ENCODE measurements at places on chromosomes 6 and 20.

DNA sequence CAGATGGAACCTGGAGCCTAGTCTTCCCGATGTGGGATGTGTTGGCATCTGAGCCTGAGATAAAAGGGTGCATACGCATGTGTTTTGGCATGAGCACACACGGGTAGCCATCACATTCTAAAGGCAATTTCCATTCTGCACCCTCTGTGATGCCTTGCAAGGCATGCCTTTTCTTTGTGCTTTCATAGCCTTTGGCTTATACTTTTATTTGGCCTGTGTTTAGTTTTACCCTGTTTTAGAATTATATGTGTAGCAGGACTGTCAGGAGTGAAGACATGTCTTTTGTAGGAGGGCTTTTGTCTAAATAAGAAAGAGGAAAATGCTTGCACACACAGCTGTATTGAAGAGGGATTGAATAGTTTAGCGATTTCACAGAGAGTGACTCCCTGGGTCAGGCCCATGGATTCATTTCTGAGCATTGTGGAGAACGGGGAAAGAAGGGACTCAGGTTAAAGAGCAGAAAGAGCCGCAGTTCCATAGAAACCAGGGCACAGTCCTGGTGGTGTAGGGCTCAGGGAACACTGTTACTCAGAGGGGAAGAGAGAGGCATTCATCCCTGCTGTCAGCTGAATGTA, 530.2 kb downstream of the DHX35 start:
- no peak for DNase-seq

DNA sequence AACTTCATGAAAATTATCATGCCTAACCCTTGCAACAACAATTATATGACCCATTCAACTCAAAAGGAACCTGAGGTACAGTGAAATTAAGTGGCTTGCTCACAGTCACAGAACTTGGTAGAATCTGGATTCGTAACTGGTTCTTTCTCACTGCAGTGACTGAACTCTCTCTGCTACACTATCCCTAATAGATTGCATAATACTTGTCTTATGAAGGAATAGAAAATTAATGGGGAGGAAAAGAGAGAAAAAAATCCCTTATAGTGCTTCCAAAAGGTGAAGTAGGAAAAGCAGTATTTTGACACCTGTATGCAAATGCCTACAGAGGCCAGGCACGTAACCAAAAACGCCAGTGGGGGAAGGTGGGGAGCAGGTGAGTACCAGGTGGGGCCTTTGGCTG, 186.6 kb downstream of the LY86 start:
- no peak for DNase-seq

GRCh38 chr6:87583822-87584221, 6.0 kb downstream of the RARS2 start:
- no peak for DNase-seq

GRCh38 chr6:18545726-18546125, 158.6 kb downstream of the RNF144B start:
- no peak for DNase-seq

DNA sequence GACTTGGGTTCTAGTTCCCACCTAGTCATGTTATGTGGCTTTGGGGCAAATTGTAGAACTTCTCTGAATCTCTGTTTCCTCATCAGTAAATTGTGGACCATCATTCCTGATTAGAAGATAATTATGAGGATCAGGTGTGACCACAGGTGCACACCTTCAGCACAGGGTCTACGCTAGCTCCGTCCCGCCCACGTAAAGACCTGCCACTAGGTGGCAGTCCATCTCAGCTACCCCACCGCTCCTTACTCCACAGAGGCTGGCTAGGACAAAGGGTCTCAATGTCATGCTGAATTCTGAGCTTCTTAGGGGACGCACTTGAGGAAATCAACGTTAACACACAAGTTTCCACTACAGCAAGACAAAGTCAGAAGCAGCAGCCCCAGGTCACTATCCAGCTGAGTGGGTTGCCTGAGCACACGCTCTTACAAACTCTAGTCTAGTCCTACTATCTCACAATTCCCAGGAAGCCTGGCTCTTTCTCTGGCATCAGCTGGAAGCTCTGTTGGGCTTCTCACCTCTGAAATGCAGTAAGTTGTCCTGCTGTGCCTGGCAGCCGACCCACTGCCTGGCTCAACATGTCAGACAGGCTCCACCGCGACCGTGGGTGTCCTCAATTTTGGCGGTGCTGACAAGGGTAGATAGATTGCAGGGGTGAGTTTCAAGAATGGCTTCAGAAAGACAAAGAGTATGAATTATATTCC, 2.0 kb upstream of the PLCG1 start:
- no peak for DNase-seq

DNA sequence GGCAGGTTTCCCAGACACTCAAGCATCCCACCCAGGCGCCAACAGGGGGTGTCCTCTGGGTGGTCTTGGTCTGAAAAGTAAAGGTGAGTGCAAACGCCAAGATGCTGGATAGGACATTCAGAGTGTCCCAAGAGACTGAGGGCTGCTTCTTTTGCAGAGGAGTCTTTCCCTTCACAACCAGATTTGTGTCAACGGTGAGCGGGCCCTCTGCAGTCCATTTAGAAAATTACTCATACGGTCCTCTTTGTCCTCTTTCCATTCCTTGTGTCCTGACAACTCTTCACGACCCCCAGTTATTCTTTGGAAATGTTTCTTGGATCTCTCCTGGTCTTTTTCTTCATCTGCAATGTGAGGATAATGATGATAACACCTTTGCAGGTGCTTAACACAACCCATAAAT, 257.8 kb downstream of the CDC5L start:
- DNase-seq = no peak

Data from stimulated activated CD4-positive, alpha-beta T cell treated with anti-CD3 and anti-CD28 coated beads, Interleukin-15, amount 100 ng/mL, for 1 hour (primary cell).